ENCODE measurements at places on chromosomes 3 and 15.

DNA sequence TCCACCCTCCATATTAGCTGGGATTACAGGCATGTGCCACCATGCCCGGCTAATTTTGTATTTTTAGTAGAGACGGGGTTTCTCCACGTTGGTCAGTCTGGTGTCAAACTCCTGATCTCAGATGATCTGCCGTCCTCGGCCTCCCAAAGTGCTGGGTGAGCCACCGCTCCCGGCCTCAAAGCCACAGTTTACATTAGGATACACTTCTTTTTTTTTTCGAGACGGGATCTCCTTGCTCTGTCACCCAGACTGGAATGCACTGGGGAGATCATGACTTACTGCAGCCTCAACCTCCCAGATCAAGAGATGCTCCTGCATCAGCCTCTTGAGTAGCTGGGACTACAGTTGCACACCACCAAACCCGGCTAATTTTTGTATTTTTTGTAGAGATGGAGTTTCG is 2.5 kb upstream of the NR1D2 start:
- DNase-seq = no peak

DNA sequence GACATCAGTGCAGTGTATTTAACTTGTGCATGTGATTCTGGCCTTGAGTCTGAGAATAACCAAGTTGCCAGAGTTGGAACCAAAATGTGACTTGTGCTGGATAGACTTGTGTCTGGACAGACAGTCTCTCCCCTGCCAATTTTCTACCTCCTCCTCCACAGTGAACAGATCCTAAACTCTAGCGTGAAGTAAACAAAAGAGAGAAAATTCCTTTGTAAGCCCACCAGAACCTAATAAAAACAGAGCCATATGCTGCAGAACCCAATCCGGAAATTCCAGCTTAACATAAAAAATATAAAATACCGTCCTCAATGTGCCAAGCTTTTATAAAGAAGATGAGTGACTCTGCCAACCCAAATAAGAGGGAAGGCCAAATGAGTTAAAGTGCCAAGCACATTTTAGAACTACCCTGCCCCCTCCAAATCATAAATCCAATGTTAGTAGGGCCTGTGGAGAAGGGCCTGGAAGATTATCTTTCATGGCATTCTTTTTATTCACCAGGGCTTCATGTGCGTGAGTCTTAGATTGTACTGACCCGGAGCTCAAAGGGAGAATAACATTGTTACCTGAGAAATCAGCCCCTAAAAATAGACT is 344.6 kb upstream of the PROK2 start:
- no peak for DNase-seq

- no peak for DNase-seq
These were observed at the start of gene LRTM1 for GRCh38 chr3:54928046-54928770. LRTM1 (minus strand) TSS chr3:54928059; CDS start chr3:54927911, 148 bp downstream.

DNA sequence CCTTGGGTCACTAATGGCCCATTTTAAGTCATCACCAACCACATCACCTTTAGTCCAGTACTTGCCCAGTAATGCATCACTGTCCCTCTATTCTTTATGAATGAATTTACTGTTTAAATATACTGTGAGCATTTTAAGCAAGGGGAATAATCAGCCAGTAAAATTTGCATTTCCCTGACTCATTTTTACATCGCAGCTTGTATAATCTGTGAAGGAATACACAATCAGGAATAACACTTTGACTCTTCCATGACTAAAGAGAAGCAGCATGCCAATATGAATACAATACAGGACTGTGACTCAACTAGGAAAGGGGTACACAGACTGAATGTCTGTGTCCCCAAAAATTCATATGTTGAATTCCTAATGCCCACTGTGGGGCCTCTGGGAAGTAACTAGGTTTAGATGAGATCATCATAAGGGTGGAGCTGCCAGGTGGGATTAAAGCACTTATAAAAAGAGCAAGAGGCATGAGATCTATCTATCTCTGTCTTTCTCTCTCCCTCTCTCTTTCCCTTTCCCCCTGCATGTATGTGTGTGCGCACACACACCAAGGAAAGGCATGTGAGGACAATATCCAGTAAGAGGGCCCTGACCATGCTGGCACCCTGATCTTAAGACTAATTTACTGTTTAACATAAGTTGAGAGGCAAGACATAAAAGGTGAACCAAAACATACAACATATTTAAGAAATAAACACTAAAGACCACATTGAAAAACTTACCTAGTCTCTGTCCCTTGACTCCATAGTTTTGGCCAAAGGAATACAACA is 12.1 kb downstream of the B4GALT4 start:
- no peak for DNase-seq

- DNase-seq = no peak
These were observed 191.9 kb upstream of the LRIG1 start for GRCh38 chr3:66692766-66693150.

DNA sequence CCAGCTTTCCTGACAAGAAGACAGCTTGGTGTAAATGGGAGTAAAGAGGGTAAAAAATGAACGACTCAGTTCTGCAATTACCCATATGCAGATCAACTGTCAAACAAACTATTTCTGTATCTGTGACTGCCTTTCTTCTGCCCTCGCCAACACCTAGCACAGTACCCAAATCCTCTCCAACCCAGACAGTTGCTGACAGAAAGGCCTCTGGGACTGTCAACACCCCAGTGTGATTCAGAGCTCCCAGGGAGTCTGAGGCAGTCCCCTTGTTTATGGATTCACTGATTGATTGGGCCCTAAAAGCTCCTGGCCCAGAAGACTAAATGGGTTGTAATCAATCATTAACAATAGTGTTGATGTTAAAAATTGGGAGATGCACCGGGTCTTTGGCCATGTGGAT is 20.2 kb downstream of the IL17RD start:
- DNase-seq = no peak

DNA sequence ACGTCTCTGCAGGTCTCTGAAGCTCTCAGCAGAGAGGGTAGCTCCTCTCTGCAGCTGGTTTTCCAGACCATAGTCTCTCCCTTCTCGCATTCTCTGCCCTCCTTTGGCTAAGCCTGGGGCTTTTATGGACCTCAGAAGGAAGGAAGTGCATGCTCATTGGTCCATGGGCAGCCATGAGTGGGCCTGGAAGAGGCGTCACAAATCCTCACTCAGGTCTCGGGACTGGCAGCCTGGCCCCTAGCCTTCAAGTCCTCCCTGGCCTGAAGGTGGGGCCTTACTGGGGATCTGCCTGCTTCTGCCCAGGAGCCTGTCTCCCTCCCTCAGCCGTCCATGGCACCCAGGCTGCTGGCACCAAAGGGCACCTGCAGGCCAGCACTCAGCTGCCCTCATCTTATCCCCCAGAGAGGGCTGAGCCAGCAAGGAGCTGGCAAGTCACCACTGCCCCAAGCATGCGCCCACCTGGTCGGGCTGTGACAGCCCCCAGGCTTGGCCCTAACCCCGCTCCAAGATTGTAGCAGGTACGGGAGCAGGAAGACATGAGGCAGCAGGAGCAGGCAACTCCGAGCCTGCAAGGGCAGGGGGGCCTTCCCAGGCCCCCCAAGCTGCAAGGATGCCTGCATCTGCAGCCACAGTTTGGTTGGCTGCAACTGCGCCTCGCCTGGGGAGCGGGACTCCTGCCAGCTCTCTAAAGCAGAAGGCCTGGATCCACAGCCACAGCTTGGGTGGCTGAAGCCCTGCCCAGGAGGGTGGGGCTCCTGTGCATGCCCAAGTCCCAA is 37.4 kb downstream of the GHSR start:
- DNase-seq = no peak

DNA sequence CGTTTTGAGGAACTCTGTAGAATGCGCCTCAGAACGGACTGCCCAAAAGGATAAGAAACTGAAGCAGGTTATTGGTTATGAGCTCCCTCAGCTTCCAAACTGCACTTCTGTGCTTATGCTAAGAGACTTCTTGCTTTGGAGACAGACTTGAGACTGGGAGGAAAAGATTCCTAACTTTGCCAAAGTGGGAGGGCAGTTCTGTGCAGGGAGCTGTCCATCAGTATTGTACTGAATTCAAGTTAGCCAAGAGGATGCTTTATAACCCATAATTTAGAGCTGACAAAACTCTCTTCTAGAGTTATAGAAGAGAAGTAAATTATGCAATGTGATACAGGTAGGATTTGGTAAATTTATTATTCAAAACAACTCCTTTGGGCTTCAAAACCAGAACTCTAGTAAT is 519.8 kb upstream of the GBE1 start:
- no peak for DNase-seq

DNA sequence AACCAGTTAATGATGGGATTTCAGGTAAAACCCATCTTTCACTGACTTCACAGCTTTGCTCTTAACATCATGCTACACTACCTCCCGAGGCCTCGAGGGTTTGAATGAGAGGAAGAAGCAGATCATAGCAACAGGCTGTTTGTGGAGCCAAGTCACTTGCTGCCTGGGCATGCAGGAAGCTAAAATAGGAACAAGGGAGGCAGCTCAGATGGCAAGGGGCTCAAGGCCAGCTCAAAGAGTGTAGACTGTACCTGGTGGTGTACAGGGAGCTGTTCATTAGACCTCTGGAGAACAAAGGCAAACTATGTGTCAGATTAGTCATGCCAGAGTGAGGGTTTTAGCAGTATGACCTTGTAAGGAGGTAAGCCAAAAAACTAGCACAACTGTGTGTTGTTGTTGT is 28.8 kb downstream of the ARRDC4 start:
- DNase-seq = no peak
